ENCODE measurements at places on chromosomes 6 and 20.
A peak's percentile ranks its signal among the peaks of the same experiment; 100 is the strongest.

DNA sequence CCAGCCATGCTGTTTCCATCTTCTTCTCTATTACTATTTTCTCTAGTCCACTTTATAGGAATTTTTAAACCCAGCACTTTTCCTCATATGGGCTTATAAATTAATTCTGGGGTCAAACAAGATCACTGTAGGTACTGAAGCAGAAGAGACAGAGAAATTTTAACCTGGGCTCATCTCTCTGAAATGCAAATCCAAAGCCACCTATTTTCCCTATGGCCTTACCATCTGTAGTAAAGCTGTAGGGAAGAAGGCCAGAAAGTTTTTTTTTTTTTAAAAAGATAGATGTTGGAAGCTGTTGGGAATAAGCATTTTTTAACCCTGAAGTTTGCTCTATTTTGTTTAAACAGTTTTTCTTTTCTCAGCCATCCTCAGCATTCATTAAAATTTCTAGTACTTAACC is 367.4 kb downstream of the CD109 start:
- DNase-seq = no peak

GRCh38 chr6:98295515-98296175 is 538.7 kb upstream of the POU3F2 start:
- no peak for DNase-seq

DNA sequence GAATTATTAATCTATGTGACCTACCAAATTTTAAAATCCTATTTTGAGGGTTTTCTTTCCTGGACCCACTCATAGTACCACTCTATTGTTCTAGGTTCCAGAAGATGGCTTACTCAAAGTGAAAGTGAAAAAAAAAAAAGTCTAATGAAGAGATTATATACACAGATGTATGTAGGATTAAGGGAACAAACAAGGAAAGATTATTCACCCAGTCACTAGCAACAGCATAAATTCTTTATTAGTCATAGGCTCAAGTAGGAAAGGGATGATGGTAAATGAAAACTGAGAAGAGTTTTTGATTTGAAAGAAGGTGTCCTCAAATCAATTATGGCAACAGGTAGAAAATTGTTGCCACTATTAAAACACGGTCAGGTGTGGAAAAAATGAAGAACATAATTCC is 923.7 kb downstream of the TBC1D32 start:
- DNase-seq = no peak

DNA sequence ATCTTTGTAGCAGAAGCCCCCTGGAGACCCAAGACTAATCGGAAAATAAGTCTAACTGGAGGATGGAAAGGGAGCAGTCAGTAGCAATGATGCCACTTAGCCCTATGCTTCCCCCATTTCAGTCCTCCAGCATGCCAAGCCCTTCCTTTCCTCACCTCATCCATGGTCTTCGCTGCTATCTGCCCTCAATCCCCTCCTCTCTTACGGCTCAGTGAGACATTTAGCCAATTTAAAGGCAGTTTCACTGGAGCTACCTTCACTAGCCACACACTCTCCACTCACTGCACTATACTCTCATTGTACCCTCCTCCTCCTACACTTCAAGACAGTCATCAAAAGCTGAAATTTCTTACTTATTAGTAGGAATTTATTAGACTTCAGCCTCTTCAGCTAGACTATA is 111.2 kb downstream of the PDE10A start:
- no peak for DNase-seq

GRCh38 chr20:11686820-11687543 is 230.7 kb upstream of the BTBD3 start:
- DNase-seq = peak; percentile 15

DNA sequence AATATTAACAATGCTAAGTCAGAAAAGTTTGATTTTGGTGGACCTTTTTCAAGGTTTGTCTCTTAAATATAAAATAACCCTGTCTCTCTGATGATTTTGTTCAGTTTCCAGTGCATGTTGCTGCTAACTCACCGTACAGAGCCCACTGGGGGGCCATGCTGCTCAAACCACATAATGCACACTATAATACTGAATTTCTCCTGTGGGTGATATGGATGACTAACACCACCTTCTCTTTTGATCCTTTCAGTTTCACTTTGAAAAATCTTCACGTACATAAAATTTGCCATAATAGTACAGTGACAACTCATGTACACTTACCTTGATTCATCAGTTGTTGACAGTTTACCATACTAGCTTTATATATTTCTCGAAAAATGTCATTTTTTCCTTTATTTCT is 506.6 kb upstream of the MAN1A1 start:
- no peak for DNase-seq

DNA sequence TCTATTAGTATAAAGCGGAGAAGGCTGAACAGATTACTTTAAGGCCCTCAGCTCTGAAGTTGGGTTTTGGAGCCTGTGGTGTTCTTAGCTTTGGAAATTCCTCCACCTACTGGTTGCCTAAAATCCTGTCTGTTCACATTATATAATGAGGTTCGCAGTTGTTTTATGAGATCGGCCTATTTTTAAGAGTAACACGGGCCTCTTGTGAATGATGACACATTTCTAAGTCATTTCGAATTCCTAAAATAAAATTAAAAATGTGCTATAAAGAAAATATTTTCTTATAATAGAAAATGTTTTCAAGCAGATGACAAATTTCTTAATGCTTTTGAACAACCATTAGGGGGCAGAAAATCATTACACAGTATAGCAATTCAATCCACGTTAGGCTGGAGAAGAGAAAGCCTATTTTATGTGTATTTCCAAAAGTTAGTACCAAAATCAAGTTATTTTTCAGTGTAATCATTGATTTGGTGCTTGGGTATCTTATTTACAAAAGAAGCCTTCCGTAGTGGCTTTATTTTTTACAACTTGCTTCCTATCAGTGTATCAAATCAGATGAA is 15.8 kb upstream of the FAM8A1 start:
- DNase-seq = peak; percentile 84

Measured in fibroblast of skin of back (primary cell).